A172 (cell line): ENCODE measurements at places on chromosomes 7 and 10. TPM values are rescaled to one million over a fixed set of nuclear protein-coding genes. Genes with fewer than 3 reads are reported as not detected.

Gene PAX4
- total RNA-seq = not detected in 2 replicates

Gene COL13A1
- total RNA-seq = 0.86 and 1.1 TPM in 2 replicates

Gene RBM17
- 56.5 and 70.3 TPM in 2 replicates for total RNA-seq

Gene LRIT1
- total RNA-seq = not detected in 2 replicates

Gene GSTK1
- total RNA-seq = 93.3 and 106 TPM in 2 replicates

- DNase-seq = no peak
These were observed 336.8 kb downstream of the CCSER2 start for GRCh38 chr10:84665211-84665610.

DNA sequence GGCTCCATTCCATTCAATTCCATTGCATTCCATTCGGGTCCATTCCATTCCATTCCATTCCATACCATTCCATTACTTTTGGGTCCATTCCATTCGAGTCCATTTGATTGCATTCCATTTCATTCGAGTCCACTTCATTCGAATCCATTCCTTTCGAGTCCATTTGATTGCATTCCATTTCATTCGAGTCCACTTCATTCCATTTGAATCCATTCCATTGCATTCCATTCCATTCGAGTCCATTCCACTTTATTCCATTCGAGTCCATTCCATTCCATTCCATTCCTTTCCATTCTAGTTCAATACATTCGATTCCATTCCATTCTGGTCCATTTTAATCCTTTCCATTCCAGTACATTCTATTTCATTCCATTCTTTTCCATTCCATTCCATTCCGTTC is 334.0 kb downstream of the ZNF33B start:
- peak; percentile 29 for DNase-seq

DNA sequence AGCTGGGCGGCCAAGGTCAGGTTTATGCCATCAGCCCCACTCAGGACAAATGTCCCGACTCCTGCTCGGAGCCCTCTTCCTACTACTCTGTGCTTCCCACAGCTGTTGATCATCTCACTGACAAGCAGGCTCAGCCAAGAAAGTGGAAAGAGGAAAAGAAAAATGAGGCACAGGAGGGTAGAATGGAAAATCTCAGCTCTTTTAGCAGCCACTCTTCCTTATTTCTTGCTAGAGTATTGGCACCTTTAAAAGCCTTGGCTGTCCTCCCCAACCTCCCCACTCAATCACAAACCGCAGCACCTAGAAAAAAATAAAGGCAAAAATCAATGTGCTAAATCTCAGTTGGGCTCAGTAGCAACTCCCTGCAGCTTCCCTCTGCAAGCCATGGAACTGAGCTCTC is 35.3 kb upstream of the AGK start:
- no peak for DNase-seq

DNA sequence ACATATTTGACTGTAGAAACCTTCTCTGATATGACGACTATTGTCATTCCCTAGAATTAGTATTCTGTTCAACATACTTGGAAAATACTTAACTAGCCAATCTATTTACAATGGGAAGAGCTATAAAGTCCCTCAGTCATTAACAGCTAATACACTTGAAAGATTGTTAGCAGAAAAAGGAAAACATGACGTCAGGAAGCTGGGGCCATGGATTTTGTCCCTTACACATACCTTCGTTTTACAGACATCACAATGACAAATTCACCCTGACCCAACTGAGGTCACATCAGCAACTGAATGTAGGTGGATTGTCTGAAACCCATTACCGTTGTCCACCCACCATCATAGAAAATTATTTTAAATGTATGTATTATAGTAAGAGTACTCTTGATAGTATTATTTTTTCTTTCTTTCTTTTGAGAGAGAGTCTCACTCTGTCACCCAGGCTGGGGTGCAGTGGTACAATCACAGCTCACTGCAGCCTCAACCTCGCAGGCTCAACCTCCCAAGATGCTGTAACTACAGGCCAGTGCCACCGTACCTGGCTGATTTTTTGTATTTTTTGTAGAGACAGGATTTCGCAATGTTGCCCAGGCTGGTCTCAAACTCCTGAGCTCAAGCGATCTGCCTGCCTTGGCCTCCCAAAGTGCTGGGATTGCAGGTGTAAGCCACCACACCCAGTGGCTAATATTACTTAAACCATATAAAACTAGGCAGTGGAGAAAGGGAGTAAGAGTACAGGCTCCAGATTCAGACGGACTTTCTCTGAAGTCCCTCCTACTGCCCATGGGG is 497.0 kb upstream of the C7orf33 start:
- no peak for DNase-seq

DNA sequence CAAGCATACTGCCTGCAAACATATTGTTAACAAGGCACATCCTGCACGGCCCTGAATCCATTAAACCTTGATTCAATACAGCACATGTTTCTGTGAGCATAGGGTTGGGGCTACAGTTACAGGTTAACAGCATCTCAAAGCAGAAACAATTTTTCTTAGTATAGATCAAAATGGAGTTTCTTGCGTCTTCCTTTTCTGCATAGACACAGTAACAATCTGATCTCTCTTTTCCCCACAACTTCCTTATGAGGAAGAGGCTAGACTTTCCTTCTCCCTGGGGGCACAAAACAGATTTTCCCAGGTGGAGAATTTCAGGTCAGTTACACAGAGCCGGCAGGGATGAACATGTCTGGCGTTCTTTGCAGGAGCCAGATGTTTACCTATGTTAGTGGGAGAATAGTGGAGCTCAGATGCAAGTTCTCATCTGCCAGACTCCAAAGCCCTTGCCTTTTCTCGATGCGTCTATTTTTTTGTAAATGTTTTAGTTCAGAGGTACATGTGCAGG is 37.5 kb upstream of the PFKFB3 start:
- DNase-seq = no peak

- no peak for DNase-seq
These were observed 52.8 kb downstream of the WIPF3 start for GRCh38 chr7:29859104-29859503.

- DNase-seq = peak; percentile 13
These were observed 28.0 kb downstream of the VPS41 start for GRCh38 chr7:38881015-38881414.

- no peak for DNase-seq
These were observed 90.1 kb downstream of the MKI67 start for GRCh38 chr10:128036011-128036615.

DNA sequence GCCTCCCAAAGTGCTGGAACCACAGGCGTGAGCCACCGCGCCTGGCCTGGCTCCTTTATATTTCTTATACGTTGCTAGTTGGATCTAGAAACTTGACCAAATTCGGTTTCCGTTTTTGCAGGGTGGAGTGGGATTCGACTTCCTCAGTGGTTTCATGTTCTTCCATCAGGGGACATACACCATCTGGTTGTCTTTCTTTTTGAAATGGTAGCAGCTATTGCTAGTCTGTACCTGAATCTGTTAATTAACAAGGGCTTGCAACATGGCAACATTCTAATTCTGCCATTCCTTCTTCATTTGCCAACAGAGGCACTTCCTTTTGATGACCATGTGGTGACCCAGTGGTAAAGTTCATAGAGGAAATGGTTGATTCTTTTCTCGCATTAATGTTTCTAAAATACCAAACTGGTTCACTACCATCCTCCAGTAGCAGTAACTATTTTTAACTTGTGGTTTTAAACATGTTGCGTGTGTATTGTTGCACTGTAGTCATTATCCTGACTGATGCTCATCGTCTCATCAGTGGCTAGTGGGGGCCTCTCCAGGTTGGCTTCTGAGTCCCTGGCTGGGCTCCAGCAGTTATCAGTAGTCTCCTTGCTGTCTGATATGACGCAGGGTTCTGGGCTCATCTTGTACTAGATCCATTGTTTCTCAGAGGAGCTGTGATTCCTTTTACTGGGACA is 159.2 kb downstream of the RGS10 start:
- no peak for DNase-seq

GRCh38 chr10:80612261-80612660 is 74.6 kb downstream of the SH2D4B start:
- no peak for DNase-seq

- no peak for DNase-seq
These were observed 34.5 kb upstream of the GSAP start for GRCh38 chr7:77450613-77451012.
